Dermis microvascular lymphatic vessel endothelial cell (primary cell): ENCODE measurements at places on chromosomes 5 and 9. TPM values are rescaled to one million over a fixed set of nuclear protein-coding genes. Genes with fewer than 3 reads are reported as not detected.

Gene ATP10B
- total RNA-seq = under 0.01 and 0.13 TPM in 2 replicates

Gene JAKMIP2
- total RNA-seq = not detected in 2 replicates

Gene FOXD1
- under 0.01 and 0.13 TPM in 2 replicates for total RNA-seq

Gene HTR4
- total RNA-seq = not detected in 2 replicates

Gene SCGB3A2
- total RNA-seq = not detected in 2 replicates

Gene AJM1
- total RNA-seq = 0.51 and 0.89 TPM in 2 replicates

Gene ZNF483
- total RNA-seq = 1.6 and 1.8 TPM in 2 replicates

GRCh38 chr5:120306303-120306702, 157.8 kb upstream of the PRR16 start:
- no peak for DNase-seq

- no peak for DNase-seq
Measured at GRCh38 chr9:89837934-89838310, 233.1 kb downstream of the GADD45G start.

- DNase-seq = peak; percentile 23
Measured at GRCh38 chr5:172678902-172679301, 37.8 kb downstream of the NEURL1B start.

DNA sequence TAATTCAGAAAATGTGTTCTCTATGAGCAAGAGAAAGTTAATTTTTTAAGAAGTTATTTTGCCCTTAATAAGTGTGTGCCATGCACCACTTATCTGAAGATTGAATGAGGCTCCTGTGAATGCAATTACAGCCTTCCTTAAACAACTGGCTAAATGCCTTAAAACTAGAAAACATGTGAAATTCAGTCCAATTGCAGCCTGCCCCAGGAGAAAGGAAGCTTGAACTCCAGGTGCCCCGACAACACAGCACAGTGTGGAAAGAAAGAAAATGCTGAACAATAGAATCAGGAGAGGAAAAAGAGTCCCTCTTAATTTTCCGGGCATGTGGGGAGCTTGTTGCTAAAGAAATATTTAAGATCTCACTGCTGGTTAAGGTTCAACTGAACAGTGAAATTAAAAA, 8.8 kb downstream of the LHFPL2 start:
- DNase-seq = no peak

GRCh38 chr9:132479733-132480132, 69.7 kb downstream of the CFAP77 start:
- DNase-seq = no peak

GRCh38 chr5:6902094-6902493, 188.9 kb downstream of the TENT4A start:
- no peak for DNase-seq

DNA sequence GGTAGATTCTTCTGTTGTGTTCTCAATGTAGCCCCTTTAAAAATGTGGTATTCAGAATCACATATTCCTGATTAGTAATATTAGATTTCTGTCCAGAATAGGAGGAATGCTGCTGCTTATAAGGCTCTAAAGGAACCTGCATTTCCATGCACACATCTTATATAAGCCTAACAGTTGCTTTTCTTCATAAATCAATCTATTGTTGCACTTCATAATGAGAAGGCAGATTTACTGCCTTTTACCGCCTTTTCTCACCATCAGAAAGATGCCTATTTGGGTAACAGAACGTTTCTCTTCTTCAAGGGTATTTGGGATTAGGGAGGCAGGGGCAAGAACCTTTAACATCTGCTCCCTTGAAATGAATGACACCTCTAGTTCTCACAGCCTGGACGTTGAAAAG, 243.4 kb downstream of the MLLT3 start:
- DNase-seq = no peak

GRCh38 chr5:65142016-65142415, 339.7 kb downstream of the ADAMTS6 start:
- no peak for DNase-seq

- DNase-seq = no peak
Measured at GRCh38 chr5:61813361-61813760, 481.3 kb downstream of the ZSWIM6 start.

- no peak for DNase-seq
Measured at GRCh38 chr5:146620031-146620668, 104.2 kb upstream of the GPR151 start.
